ENCODE measurements at places on chromosomes 16 and 17.

- no peak for DNase-seq
These were observed 14.8 kb upstream of the AURKB start for GRCh38 chr17:8224891-8225812.

DNA sequence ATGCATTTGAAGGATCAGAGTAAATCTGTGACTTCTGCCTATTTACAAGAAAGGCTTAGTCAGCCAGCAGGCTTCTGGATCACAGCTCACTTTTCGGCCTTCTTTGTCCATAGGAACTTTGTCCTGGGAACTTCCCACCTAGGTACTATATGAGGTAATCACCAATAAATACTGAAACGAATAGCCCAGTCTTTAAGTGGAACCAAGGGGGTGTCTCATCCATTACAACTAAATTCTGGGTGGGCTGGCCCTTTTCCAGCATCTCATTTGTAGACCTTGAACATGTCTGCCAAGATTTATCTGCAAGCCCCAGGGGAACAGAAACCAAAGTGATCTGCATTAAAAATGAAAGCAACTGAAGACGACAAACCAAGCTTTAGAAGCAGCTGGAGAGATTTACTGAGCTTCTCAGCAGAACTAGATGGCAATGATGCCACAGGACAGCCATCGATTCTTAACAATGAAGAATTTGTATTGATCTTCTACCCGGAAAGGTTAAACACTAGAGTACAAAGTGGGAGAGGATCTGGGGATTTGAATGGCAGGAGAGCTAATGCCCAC is 55.5 kb downstream of the SNX11 start:
- DNase-seq: no peak

DNA sequence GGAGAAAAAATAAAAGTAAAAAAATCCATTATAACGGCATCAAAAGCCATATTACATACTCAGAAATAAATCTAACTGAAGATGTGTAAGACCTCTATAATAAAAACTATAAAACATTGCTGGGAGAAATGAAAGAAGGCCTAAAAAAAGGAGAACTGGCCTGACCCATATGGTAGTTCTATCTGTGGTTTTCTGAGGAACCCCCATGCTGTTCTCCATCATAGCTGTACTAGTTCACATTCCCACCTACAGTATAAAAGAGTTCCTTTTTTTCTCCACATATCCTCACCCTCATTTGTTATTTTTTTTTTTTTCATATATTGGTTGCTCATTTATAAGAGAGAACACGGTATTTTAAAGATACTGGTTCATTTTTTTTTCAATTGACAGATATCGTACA is 191.8 kb downstream of the STX8 start:
- DNase-seq: no peak

- no peak for DNase-seq
These were observed 76.5 kb downstream of the HELZ start for GRCh38 chr17:67168496-67168895.

GRCh38 chr17:48541036-48541576 is 3.8 kb downstream of the HOXB2 start:
- peak; percentile 21 for DNase-seq

- DNase-seq: no peak
These were observed 12.8 kb downstream of the MEOX1 start for GRCh38 chr17:43648916-43649315.

DNA sequence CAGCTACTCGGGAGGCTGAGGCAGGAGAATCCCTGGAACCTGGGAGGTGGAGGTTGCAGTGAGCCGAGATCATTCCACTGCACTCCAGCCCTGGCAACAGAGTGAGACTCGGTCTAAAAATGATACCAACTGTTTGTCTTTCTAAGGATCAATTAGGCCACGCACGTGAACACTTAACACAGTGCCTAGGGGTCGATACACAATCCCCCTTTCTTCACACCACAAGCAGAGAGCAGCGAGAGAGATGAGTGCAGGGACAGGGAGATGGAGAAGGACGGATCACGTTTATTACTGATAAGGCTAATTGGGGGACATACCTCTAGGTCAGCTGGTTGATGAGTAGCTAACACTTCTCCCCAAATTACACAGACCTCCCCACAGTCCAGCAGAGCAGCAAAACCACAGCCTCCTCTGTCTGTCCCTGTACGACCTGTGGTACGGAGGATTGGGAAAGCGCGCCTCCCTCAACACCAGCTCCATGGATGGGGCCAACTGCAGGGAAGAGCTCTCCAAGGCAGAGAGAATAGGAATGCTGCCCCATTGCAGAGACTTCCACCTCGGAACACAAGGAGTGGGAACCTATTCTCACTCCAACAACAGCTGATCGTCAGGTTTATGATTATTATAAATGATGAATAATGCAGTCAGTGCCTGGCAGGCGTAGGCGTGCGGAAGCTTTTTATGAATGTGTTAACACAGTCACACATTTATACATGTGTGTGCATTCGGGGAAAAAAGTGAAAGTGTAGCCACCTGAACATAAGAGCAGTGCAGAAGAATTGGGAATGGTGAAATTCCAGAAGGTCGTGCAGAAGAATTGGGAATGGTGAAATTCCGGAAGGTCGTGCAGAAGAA is 155.1 kb downstream of the C16orf95 start:
- DNase-seq: no peak

DNA sequence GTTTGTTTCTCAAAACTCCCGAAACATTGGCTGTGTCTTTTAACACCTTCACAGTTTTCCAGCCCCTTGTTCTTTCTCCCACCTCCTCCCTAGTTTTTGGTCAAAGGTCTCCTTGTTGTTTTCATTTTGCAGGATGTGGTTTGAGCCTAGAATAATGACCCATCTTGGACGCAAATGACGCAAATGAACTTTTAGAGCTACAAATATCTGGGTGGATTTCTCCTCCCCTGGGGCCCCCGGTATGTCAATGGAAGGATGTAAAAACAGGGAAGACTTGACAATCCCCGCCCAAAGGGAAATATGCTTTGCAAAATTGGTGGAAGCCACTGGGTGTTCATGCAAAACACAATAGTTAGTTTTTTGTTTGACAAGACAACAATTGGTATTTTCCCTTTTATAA is 236.0 kb upstream of the IRX3 start:
- no peak for DNase-seq
